ENCODE measurements at places on chromosomes 7 and 10.

DNA sequence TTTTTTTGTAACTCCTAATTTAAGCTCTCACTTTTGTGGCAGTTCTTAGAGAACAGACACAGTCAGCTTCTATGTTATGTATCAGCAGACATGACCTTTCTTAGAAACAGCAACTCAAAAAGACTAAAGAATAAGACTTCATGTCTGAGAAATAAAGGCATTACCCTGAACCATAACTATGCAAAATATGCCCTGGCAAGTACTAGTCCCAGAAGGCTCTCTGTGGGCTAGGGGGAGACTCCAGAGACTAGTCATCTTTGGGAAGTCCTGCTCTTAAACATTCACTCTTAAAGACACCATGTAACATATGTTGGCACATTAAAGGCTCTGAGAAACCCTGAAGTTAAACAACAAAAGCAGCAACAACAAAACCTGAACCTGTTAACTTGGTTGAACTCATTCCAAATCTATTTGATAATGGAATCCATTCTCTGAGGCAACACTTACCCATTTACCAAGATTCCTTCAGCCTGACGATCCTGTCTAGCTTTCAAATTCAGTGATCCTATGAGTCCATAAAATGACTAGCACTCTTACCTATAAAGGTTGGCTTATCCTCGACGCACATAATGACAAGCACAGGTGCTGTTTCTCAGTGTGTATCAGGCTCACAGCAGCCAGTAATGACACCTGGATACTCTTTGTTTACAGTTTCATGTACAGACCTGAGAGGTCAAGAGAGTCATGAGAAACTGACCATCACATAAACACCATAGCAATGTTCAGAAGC, 62.3 kb downstream of the OSBPL3 start:
- DNase-seq, result no peak

- DNase-seq, result no peak
Measured at GRCh38 chr10:35056133-35056532, 34.0 kb downstream of the CUL2 start.

GRCh38 chr7:123351516-123352505, 152.0 kb upstream of the SLC13A1 start:
- no peak for DNase-seq

- no peak for DNase-seq
Measured at GRCh38 chr7:121271098-121271497, 57.7 kb upstream of the WNT16 start.

- peak; percentile 82 for DNase-seq
Measured at GRCh38 chr10:71773221-71773971, at the start of gene VSIR. Gene VSIR, minus strand, starts transcription at chr10:71773520. Its CDS starts 81 bp downstream, at chr10:71773439.

DNA sequence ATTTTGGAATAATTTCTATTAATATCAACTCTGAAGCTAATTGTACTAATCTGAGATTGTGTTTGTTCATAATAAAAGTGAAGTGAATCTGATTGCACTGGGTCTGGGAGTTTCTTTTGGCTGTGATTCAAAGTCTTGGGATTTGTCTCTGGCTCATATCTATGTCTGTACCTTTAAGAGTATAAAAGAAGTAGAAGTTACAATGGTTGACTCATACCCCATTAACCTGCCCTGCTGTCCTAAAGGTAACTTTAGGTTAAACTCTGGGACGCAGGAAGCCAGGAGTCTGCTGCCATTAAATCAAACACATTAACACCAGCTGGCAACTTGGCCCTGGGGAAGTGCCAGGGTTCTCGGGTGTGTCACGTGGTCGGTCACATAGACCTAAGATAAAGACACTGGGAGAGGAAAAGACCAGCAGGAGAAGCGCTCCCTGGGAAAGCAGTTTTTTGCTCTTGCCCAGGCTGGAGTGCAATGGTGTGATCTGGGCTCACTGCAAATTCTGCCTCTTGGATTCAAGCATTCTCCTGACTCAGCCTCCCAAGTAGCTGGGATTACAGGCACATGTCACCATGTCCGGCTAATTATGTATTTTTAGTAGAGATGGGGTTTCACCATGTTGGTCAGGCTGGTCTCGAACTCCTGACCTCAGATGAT, 17.8 kb downstream of the SCD start:
- peak; percentile 69 for DNase-seq

- no peak for DNase-seq
Measured at GRCh38 chr10:54666192-54666591, 134.8 kb downstream of the PCDH15 start.

DNA sequence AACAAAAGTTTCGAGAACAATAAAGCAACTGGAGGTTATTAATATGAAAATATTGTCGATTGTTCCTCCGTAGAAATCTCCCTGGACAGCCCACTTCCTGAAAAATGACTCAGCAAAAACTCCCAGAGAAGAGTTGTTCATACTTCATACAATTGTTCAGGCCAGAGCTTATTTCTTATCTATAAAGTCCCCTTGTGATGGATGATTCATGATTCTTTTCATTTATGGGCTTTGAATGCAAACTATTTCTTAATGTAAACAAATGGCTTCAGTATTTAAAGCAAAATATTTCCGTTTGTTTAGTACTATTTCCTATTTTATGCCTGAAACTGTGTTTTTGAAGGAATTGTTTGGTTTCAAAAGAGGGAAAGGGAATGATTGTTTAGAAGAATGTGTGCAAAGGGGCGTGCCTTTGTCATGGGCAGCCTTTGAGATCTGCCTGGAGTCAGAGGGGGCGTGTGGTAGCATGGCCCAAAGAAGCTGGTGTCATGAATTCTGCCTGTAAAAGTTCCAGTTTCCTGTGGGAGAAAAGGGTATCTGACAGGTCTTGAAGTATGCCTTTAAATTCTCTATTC, 26.2 kb upstream of the EXOC6 start:
- DNase-seq, result peak; percentile 96

GRCh38 chr7:128442356-128442755, 13.3 kb upstream of the HILPDA start:
- no peak for DNase-seq

- DNase-seq, result no peak
Measured at GRCh38 chr7:12814828-12815227, 127.4 kb downstream of the ARL4A start.

DNA sequence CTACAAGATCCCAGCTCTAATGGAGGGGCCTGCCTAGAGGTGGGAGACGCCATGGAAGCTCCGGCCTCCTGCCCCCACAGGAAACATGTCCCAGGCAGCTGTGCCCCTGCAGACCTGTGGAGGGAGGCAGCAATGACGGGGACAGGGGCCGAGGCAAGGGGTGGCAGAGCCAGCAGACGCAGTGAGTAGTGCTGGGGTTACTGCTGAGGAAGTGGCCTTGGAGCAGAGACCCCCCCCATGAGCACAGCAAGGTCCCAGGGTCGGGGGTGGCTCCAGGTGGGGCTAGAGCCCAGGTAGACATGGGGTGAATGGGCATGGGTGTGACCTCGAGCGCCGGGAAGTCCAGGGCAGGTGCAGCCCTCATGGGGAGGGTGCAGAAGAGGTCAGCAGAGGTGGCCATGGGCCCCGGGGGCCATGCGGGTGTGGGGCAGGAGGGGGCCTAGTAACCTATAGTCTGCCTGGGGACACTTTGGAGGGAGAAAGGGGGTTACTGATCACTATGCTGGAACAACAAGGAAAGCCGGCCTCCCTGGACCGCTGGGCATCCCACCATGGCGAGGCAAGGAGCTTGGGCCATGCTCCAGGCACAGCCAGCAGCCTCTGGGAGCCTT, 45.5 kb downstream of the JAKMIP3 start:
- DNase-seq, result no peak

GRCh38 chr7:79668292-79668691, 214.8 kb upstream of the MAGI2 start:
- no peak for DNase-seq

DNA sequence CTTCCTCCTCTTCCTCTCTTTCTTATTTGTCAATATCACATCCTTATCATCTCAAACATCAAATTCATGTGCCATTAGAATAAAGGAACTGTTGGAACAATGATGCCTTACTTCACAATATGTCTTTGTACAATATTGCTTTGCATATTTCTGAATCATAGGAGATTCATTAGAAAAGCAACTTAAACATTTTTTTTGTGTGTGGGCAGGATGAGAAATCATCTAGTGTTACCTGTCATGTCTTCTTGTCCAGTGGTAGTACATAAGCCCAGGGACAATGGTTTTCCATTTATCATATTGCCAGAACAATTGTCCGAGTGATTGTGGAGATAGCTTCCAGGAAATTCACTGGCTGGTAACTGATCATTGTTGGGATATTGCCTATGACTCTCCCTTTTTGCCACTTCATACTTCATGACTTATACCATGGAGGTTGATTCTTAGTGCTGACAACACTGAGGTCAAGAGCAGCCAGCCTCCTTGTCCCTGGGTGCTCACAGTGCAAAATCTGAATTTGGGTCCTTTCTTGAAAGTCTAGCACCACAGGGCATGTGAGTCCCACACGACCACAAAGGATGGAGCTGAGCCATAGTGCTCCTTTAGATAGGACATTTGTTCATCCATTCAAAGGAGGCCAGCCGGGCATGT, 215.0 kb downstream of the MDFIC start:
- DNase-seq, result no peak

GRCh38 chr7:55155351-55156117, 136.7 kb downstream of the EGFR start:
- DNase-seq, result no peak

Measured in ELR (cell line).